NCI-H1048 (cell line): ENCODE measurements at places on chromosomes 5 and 9.

DNA sequence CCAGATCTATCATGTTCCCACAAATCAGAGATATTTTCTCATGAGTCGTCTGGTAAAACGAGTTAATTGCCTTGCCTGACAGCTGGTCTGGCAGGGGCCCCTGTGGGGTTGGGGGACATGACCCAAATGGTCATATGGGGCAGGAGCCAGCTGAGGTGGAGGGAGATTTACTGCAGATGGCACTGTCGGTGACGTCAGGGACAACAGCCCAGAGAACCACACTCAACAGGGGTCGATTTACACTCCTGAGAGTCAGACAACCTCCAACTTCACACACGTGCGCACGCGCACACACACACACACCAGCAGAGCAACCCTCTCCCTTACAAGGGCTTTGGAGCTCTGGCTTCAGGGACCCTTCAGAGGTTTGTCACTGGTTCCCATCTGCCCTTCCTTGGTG lies 23.4 kb upstream of the GABRP start:
- no peak for DNase-seq

GRCh38 chr9:19618816-19619215 lies 170.0 kb downstream of the SLC24A2 start:
- DNase-seq, result no peak

DNA sequence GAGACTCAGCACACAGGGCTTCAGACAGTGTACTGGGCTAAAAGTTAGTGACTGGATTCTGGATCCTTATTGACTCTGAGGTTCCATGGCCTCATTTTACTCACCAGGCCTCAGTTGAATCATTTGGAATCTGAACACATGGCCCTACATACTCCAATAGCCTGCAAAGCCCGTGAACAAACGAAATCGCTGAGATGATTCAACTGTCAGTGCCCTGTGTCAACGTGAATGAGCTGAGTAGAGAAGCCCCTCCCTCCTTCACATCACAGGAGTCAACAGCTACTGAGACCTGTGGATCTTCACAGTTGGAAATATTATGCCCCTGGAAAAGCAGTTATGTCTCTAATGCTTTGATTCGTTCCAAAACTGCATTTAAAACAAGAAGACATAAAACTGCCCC lies 429.3 kb downstream of the GADD45G start:
- no peak for DNase-seq

- DNase-seq, result no peak
Measured at GRCh38 chr5:54994628-54995027, 9.2 kb upstream of the ESM1 start.

DNA sequence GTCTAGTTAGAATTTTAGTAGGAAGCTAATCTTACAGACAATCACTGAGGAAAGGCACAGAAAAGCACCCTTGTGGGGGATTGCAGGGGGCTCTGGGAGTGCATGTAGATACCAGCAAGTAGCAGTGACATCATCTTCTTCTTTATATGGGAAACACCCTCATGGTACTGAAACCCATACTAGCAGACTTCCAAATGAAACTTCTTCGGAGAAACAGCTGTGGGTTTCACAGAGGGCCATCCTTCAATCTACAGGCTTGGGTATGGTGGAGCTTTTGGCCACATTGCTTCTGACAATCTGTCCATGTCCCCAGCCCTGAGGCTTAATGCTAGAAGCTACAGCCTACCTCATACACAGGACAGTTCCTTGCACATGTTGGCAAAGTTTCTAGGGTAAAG lies 165.2 kb upstream of the NFIB start:
- no peak for DNase-seq

DNA sequence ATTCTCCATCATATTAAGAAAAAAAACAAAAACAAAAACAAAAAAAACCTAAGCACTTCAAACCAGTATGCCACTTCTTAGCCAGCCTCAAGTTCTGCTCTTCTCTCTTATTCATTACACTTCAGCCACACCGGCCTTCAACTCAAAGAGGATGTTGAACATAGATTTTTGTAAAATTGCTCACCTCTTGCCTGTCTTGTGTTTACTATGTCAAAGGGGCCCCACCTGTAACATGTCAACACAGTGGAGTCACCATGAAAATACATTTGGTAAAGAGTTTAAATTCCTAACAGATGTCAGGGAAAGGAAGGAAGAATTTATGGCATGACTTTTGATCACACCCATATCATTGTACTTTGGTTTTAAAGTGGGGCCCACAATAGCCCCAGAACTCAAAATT lies 121.1 kb upstream of the GHR start:
- no peak for DNase-seq

GRCh38 chr5:107092695-107093094 lies 578.0 kb downstream of the EFNA5 start:
- no peak for DNase-seq

DNA sequence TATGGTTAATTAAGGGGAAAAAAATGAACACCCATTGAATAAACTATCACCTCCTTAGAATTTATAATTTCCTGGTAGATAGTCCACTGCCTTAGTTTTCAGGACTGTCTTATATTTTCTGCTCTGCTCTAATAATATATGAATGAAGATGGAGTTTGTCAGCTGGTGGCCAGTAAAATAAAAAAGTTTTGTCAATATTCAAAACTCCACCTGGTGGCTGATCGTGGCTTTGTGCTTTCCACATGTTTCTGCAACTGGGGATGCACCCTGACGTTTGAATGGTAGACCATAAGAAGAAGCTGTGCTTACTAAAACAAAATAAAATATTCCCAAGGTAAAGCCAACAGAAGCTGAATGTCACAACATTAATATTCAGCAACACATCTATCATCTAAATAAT lies 286.6 kb upstream of the IZUMO3 start:
- no peak for DNase-seq

- no peak for DNase-seq
Measured at GRCh38 chr5:37776826-37777225, 63.0 kb downstream of the GDNF start.

- DNase-seq, result no peak
Measured at GRCh38 chr9:118533101-118533500, 828.9 kb downstream of the TLR4 start.

DNA sequence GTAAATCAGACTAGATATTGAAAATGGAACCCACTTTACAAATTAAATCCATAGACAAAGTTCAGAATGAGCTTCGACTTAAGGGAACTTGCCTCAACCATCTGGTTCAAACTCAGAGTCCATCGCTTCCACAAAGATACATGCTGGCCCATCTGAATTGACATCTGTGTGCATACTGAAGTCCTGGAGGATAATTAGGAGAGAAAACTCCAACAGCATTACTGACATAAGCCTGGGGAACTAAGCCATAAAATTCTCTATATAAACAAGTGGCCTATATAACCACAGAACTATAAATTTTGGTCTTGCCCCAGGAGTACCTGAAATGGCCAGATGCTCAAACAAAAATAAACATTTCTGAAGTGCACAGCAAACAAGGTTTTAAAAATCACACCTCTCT lies 94.4 kb downstream of the IZUMO3 start:
- no peak for DNase-seq

DNA sequence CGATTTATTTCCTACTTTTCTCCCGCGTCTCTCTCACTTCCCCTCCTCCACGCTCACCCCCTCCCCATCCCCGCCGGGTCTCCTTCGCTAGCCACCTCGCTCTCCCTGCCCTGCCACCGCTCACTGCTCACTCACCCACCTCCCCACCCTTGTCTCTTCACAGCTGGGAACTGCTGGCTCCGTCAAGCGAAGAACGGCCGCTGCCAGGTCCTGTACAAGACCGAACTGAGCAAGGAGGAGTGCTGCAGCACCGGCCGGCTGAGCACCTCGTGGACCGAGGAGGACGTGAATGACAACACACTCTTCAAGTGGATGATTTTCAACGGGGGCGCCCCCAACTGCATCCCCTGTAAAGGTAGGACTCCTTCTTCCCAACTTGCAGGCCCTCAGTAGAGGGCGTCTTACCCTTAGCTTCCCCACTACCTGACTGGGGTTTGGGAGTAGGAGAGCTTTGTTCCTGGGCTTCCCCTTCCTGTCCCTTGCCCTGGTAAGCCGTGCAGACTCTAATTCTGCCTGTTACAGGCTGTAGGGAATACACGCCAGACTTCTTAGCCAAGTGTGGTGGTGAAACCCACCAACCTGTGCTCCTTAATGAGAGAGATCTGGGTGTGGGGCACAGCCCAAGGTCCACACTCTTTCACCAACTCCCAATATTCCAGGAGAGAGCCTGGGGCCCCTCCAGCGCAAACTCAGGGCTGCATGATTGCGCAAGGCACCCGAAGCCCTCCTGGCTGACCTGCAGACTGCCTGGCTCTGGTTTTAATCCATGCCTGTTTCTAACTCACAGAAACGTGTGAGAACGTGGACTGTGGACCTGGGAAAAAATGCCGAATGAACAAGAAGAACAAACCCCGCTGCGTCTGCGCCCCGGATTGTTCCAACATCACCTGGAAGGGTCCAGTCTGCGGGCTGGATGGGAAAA lies 2.5 kb downstream of the FST start:
- DNase-seq, result no peak

- DNase-seq, result no peak
Measured at GRCh38 chr5:55868846-55869245, 17.7 kb downstream of the IL31RA start.

- DNase-seq, result no peak
Measured at GRCh38 chr5:116998024-116998423, 423.4 kb upstream of the SEMA6A start.

- no peak for DNase-seq
Measured at GRCh38 chr5:2262620-2263019, 379.9 kb upstream of the IRX4 start.

DNA sequence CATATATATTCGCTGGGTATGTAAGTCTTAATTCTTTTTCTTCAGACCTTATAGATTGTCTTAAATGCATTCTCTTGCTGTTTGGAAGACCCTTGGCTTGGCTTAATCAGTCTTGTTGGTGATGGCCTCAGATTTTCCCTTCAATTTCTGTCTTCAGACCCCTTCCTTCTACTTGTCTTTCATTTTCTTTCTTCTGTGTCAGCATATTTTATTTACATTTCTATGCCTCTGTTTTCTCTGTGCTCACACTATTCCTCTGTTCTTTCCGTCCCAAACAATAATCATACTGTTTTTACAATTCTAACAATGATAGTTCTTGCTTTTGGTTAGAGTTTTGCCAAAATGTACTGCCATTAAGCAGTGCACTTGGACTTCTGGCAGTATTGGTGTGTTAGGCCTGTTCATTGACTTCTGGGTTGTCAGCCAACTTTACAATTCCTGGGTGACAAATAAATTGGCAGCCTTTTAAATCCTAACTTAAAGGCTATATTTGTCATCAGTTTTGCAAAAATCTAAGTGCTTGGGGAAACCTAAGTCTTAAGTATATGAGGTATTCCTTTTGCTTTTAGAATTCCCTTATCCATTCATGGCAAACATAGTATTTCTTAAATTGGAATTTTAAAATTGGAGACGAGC lies 8.0 kb downstream of the SRFBP1 start:
- DNase-seq, result no peak

DNA sequence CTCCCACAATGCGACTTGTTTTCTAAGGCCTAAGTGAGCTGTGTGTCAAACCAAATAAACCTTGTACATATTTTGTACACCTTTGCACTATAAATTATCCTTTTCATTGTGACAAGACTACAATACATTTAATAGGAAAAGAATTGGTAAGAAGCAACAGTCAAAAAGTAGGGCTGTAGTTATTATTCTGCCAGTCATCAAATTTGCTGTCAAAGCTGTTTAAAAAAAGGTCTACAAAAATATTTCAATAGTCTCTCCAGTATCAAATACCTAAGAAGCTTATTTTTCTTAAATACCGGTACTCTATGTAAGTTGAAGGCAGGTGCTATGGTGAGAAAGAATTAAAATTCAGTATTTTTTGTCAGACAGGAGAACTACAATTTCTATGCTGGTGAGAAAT lies 40.5 kb downstream of the TLE1 start:
- DNase-seq, result no peak

DNA sequence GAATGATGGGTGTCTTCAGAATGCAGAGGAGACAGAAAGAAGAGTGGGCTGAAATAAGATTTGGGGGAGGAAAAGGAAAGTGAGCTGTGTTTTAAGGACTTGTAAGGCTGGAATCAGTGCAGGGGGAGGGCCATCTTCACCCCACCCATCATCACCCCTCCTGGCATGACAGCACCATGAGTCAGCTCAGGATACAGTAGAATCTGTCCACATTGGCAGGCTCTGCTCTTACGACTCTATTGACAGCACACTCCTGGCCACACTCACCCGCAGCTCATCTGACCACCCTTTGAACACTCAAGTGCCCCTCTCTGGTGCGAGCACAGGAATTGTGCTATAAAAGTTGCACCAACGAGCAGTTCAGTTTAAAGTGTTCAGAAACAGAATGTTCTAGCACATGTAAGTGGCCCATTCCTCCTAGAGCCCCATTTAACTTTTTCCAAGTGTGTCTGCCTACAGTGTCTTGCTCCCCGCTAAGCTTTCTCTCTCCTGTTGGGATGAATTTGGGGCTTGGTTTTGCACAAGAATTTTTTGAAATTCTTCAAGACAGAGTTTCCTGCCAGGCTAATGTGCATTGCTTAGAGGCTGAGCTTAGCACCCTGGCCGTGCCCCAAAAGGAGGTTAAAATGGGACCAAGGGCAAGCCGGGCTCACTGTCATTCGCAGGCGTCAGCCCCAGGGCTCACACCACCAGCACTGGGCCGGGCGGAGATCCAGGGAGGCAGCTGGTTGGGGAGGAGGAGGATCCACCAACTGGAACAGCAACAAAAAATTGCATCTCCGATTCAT lies 12.0 kb downstream of the ADRA1B start:
- no peak for DNase-seq

GRCh38 chr5:61623401-61624069 lies 291.5 kb downstream of the ZSWIM6 start:
- DNase-seq, result no peak

- DNase-seq, result no peak
Measured at GRCh38 chr5:177537389-177538361, 16.7 kb downstream of the FAM193B start.
